NB4 (cell line): ENCODE measurements at places on chromosomes 12 and 14.

DNA sequence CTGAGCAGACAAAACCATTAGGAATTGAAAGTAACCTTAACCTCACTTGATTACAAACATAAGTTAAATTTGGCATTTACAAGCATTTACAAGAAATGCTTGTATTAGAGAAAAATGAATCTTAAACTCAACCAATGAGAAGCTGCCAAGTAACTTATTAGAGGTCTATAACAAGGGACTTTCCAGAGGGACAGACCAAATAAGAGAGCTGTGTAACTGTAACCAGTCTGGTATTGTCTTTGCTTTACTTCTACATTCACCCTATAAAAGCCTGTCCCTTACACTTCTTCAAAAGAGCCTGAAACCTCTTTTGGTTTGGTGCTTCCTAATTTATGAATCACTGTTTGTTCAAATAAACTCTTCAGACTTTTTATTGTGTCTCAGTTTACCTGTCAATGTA is 450.0 kb upstream of the FAR2 start:
- DNase-seq, result no peak

DNA sequence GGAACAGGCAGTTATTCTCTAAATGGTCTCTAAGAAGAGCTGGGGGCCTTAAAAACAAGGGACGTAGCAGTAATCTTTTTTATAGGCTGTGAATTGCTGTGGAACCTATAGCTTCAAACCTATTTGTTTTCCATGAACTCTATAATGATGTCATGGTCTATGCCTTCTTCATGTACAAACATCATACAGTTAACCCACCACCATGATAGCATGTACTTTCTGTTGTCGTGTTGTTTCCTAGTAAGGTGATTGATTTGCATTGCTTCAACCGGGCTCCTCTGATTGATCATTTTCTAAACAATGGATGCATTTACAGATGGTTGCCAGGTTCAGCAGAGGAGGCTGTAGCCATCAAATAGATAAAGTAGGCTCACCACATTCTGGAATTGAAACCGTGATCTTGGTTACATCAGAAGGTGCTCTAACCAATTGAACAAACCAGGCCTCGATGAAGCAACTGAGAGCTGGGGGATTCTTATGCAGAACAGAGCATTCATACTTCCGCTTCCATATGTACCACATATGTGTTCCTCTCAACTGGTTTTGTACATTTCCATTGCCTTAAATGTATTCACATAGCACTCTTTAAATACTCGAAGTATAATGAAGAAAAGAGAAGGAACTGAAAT is 25.6 kb upstream of the PCNX1 start:
- DNase-seq, result peak; percentile 95

DNA sequence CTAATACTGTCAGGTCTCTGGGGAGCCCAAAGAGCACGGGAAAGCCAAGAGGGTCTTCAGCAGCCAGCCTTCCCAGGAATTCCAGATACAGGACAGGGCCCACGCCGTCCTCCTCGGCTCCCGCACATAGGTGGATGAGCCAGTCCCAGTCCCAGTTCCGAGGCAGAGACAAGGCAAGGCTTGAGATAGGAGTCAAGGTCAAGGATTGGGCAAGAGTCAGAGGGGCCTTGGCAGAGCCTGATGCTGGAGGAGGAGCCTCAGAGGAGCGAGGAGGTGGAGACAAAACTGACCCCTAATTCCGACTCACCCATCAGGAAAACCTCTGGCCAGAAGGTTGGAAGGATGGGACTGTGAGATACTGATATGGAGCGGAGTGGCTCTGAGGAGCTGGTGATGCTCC is 21.0 kb downstream of the KRT80 start:
- DNase-seq, result no peak

DNA sequence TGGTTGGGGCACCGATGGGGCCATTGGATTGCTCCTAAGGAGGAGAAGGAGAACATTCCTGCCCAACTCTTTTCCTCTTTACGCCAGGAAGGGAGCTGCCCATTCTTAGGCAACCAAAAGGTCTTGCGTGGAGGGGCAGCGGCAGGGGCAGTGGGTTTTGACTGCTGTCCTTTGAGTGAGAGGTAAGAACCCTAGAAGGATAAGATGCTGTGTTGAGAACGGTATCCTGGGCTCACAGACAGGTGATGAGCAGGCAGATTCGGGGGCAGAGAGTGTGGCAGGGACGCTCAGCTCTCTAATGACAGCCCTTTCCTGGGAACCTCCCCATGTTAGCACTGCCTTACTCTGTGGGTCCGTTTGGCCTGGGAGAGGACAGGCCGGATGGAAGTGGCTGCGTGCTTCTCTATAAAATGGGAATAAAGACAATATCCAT is 13.2 kb downstream of the LRTM2 start:
- DNase-seq, result no peak

DNA sequence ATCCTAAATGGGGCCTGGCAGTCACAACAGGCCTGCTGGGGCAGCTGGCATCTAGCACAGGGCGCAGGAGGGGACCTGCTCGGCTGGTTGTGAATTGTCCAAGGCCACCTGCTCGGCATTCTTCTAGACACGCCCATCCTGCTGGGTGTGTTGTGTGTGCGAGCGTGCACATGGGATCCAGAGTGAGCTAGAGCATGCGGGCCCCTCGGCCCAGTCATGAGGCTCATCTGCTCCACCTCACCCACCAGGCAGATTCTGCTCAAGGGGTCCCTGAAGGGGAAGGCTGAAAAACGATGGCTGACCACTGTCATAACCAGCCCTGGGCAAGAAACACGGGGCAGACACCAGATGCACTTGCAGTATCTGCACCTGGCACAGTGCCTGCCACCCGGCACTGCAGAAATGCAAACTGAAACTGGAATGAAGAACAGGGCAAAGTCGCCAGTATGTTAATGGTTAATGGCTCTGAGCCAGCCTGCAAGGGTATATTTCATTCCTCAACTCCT is 31.8 kb downstream of the MAX start:
- no peak for DNase-seq

- DNase-seq, result peak; percentile 72
Observed at GRCh38 chr14:75497191-75497590, 25.1 kb upstream of the BATF start.

DNA sequence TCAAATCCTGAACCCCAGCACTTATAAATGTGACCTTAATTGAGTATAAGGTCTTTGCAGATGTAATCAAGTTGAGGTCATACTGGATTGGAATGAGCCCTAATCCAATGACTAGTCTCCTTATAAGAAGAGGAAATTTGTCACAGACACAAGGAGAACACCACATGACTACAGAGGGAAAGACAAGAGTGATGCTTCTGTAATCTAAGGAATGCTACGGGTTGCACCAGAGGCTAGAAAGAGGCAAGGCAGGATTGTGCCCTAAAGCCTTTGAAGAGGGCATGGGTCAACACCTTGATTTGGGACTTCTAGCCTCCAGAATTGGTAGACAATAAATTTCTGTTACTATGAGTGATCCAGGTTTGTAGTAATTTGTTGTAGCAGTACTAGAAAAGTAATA is 135.0 kb downstream of the FOXG1 start:
- no peak for DNase-seq

DNA sequence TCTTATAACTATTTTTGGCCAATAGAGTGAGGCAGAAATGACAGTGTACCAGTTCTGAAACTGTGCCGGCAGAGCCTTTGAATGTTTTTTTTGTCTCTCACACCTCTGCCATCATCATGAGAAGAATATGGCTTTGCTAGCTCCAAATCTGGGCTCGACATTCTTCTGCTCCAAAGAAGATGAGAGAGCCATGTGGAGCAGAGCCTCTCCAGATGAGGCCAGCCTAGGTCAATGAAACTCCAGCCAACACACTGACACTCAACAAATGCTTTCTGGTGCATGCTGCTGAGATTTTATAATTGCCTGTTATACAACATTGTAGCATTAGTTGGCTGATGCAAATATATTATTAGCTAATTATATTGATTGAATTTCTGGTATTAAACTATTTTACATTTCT is 154.7 kb downstream of the SLC38A4 start:
- no peak for DNase-seq

GRCh38 chr12:121903202-121903601 is 14.6 kb downstream of the PSMD9 start:
- peak; percentile 55 for DNase-seq

GRCh38 chr12:2049604-2050540 is 2.9 kb upstream of the CACNA1C start:
- peak; percentile 22 for DNase-seq

DNA sequence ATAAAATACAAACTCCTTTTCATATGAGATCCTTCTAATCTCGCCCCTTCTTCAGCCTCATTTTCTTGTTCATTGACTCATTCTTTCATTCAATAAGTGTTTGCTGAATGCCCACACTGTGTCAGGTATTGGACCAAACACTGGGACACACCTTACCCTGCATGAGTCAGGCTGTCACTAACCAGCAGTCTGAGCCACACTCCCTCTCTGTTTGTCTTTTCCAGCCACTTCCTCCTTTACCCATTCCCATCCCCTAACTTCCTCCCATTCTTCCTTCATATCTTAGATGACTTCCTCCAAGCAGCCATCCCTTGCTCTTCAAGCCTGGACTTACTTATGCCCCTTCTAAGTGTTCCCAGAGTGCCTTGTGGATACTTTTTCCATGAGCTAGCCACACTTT is 27.0 kb upstream of the HIF1A start:
- DNase-seq, result no peak

- no peak for DNase-seq
Observed at GRCh38 chr12:41407232-41407799, 219.2 kb downstream of the PDZRN4 start.

DNA sequence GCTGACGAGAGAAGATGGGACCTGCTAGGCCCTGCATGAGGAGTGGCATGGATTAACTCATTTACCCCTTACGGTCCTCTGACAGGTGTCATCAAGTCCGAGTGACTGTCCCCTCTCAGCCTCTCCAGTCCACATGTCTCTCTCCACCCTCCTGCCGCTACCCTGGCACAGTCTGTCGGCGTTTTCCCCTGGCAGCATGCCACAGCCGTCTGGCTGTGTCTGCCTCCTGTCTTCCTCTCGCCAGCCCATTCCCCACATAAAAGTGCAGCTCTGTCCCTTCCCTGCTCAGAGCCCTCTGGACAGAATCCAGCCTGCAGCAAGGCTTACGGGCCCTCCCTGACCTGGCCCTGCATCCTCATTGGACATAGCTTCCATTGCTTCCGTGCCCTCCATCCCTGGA is 45.6 kb downstream of the UBE3B start:
- no peak for DNase-seq

- no peak for DNase-seq
Observed at GRCh38 chr14:78083837-78084236, 86.3 kb upstream of the NRXN3 start.

GRCh38 chr12:52200781-52201450 is 9.1 kb upstream of the KRT80 start:
- DNase-seq, result peak; percentile 69

DNA sequence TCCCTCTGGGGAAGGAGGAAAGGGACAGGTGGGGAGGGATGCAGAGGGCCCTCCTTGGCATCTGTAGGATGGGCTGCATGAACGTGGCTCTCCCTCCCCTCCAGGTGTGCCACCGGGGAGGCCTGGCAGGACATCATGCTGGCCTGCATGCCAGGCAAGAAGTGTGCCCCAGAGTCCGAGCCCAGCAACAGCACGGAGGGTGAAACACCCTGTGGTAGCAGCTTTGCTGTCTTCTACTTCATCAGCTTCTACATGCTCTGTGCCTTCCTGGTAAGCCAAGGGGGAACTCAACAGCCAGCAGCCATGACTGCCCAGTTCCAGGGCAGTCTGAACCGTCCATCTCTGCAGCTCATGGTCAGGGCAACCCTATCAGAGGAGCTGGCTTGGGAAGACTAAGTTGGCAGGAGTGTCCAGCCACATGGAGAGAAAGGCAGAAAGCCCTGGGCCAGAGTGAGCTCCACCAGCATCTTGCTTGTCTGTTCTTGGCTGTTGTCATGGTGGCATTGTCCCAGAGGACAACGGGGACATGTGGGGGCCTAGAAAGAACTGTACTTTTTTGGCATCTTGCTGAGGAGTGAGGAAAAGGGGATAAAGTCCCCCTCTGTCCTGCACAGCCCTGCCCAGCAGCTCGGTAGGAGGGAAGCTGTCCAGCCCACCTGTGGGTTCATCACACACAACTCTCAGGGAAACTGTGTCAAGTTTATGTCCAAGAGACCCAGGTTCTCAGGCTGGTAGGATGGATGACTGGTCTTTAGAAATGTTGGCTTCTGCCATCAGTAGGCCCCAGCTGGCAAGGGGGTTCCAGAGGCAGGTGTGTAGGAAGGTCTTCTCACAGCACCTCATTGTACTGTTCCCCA is 129.8 kb upstream of the FKBP4 start:
- no peak for DNase-seq

DNA sequence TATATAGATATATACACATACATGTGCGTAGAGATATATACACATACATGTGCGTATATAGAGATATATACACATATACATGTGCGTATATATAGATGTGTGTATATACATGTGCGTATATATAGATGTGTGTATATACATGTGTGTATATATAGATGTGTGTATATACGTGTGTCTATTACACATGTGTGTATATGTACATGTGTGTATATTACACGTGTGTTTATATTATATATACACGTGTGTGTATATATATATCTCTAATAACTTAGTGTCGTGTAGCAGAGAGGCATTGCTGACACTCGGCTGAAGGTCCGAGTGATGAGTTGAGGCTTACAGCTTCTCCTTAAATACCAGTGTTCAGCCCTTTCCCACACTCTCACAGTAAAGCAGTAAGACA is 133.7 kb downstream of the GLT1D1 start:
- DNase-seq, result no peak

- DNase-seq, result no peak
Observed at GRCh38 chr14:28488684-28489083, 277.9 kb upstream of the FOXG1 start.

DNA sequence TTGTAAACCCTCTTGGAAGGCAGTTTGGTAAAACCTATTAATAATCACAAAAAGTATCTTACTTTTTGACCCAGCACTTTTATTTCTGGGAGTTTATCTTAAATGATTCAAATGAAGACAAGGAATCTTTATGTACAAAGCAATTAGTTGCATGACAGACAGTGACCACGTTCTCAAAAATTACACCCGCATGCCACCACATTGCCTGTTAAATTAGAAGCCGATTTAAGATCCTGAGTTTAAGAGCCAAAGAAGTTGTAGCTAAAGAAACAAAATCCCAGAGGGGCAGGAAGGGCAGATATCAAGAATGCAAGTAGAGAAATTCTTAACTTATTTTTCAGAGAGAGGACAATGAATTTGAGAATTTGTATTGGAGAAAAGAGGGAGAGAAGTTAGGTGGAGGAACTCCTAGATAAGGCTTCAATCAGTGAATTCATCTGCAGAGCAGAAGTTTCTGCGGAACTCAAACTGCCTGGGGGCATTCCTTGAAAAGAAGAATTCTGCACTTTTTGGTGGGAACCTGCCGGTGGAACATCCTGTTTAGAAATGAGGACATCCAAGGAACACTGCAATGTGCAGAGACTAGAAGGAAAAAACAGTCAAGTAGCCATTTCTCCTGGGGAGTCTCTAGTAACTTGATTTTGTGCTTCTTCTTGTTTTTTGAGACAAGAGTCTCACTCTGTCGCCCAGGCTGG is 1.1 kb upstream of the RIOX1 start:
- no peak for DNase-seq
